Ecto neural progenitor cell (in vitro differentiated cells): ENCODE measurements at places on chromosomes 13 and 19.

DNA sequence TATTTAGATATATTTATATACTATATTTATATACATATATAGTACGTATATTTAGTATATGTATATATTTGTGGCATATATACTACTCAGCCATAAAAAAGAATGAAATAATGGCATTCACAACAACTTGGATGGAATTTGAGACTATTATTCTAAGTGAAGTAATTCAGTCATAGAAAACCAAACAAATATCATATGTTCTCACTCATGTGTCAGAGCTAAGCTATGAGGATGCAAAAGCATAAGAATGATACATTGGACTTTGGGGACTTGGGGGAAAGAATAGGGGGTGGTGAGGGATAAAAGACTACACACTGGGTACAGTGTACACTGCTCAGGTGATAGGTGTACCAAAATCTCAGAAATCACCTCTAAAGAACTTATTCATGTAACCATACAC, 1015.7 kb downstream of the EFNB2 start:
- no peak for DNase-seq

DNA sequence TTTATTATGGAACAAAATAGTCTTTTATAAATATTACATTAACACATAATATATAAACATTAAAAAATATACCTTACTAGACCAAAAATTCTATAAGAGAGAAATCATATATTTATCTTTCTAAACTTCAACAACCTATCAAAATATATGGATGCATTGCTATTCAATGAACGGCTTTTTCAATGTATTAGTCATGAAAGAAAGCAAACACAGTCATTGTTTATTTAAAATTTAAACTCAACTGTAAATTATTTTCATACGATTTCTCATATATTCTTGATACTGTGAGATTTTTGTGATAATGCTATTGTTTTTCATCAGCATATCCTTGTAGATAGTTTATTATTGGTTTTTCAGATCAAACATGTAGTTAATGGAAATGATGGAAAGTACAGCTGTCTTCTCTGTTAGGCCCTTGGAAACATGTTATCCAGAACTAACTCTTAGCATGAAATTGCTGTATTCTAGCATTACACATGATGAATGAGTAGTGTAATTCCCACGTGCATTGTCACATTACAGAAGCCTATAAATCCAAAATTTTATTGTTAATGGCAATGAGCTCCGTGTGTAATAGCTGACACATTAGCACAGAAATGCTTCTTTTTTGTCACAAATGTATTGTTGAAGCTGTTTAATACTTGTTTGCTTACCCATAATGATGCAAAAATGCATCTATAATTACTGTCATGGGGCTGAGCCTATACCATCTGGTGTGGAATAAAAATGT, 1639.9 kb downstream of the SLITRK5 start:
- no peak for DNase-seq

DNA sequence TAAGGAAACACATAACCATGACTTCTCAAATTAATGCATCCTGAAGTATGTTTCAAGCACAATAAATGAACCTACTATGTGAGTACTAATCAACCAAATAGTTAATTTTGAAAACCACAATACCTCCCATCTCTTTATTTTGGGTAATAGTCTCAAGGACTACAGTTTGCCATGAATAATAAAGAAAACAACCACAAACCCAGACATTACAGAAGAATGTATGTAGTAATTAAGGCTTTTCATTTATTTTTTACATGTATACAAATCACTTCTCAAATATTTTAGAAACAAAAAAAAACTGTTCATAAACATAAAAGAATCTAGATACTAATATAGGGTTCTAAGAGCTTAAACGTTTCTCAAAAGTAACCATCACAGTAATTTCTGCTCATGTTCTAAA, 6.8 kb downstream of the KATNAL1 start:
- no peak for DNase-seq

DNA sequence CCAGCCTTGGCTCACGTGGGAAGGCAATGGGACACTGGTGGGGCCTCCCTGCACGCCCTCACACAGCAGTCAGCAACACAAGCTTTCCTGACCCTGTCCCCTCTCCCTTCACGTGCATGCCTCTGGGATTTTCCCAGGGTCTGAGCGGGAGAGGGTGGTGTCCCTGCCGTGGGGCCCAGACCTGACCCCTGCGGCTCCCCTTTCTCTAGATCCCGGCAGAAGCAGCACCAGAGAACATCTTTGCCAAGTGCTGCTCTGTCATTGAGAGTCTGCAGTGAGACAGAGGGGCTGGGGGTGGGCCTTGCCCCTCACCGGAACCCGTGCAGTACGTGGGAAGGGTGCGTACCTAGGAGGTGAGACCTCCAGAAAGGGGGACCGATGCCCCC, 12.6 kb downstream of the KHSRP start:
- DNase-seq = no peak

- no peak for DNase-seq
Measured at GRCh38 chr13:111281751-111282311, 38.6 kb upstream of the TEX29 start.

GRCh38 chr19:39407660-39408391, 1.2 kb downstream of the ZFP36 start:
- DNase-seq = no peak

DNA sequence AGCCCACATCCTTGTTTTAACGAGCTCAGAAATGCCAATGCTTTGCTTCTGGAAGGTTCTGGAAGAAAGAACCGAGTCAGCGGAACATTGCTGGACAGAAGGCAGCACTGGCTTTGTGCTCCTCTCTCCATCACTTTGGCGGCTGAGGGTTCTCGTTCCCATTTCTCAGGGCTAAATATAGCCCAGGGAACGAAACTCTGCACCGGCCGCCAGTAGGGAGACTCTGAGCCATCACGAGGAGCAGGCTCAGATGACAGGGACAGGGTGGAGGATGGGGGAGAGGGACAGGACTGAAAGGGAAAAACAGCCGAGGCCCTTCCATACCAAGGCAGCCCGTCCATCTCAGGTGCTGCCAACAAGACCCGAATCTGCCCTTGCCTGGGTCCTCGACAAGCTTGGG, 166.4 kb downstream of the CACNA1A start:
- no peak for DNase-seq

- no peak for DNase-seq
Measured at GRCh38 chr19:37329686-37330085, 41.2 kb upstream of the ZNF527 start.

DNA sequence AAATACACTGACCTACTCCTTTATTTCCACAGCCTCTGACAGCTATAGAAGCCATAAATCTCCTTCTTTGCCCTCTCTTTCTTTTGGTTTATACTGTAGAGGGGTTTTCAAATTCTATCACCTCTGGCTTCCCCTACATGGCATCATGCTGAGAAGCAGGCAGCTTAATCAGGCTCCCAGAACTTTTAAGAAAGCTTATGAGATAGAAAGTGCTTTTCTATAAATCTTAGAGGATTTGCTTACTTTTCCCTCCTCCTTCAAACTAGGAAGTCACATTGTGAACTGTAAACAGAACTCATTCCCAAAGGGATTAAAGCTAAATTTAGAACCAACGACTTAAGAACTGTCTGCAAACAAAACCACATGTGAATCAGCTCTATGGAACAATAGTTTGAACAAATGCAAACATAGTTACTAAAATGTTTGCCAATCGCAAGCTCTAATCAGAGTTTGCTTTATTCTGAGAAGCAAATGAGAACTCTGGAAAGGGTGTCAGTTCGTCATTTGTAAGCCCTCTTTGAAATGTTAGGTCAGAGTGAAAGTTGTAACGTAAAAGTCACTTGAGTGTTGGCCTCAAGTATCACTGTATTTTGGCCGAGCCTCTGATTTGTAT, 344.1 kb downstream of the RFC3 start:
- DNase-seq = no peak
